ENCODE measurements at places on chromosomes 13 and 19. TPM values are rescaled to one million over a fixed set of nuclear protein-coding genes. Genes with fewer than 3 reads are reported as not detected.

The KDELR1 gene
- 51.2 TPM for total RNA-seq

The GNG7 gene
- 0.49 TPM for total RNA-seq

The ZNF229 gene
- total RNA-seq, result 9.1 TPM

The SYCN gene
- total RNA-seq, result not detected

The TINCR gene
- 0.06 TPM for total RNA-seq

The TUBA3C gene
- total RNA-seq, result not detected

The VAV1 gene
- not detected for total RNA-seq

The CLEC11A gene
- 2.3 TPM for total RNA-seq

The SMG9 gene
- total RNA-seq, result 15.9 TPM

The FBXO27 gene
- 1.1 TPM for total RNA-seq

The SGCG gene
- 0.16 TPM for total RNA-seq

The NR2F6 gene
- total RNA-seq, result 39.3 TPM

The GAPDHS gene
- total RNA-seq, result not detected

The SAE1 gene
- 174 TPM for total RNA-seq

The KLK10 gene
- 2.3 TPM for total RNA-seq

The ZNF497 gene
- total RNA-seq, result 0.81 TPM

The ZSCAN4 gene
- total RNA-seq, result not detected

The ZNF45 gene
- total RNA-seq, result 11.5 TPM

The AKT2 gene
- total RNA-seq, result 20.2 TPM

The KLHL26 gene
- total RNA-seq, result 9.9 TPM

The FAM124A gene
- 4.9 TPM for total RNA-seq

The KLK4 gene
- not detected for total RNA-seq

The VSTM1 gene
- total RNA-seq, result not detected

The KLK3 gene
- not detected for total RNA-seq

The PPM1N gene
- total RNA-seq, result 0.63 TPM

The ADM5 gene
- 0.63 TPM for total RNA-seq

The DNAJC15 gene
- total RNA-seq, result 16.1 TPM

The LHB gene
- not detected for total RNA-seq

The GPALPP1 gene
- 14.6 TPM for total RNA-seq

The FGF21 gene
- total RNA-seq, result not detected

The IFNL1 gene
- not detected for total RNA-seq

The CYP2A6 gene
- not detected for total RNA-seq

The SOX21 gene
- not detected for total RNA-seq

The ACP7 gene
- total RNA-seq, result 0.06 TPM

The YJEFN3 gene
- 0.31 TPM for total RNA-seq

The HRC gene
- total RNA-seq, result not detected

The CYP4F2 gene
- total RNA-seq, result not detected

The KANK3 gene
- 41.8 TPM for total RNA-seq

The ZNF57 gene
- 4.7 TPM for total RNA-seq

The ADAT3 gene
- total RNA-seq, result 1.6 TPM

The IGLON5 gene
- not detected for total RNA-seq

The NUDT19 gene
- 5.7 TPM for total RNA-seq

The CEACAM16 gene
- not detected for total RNA-seq

The PTH2 gene
- not detected for total RNA-seq

The INAFM1 gene
- 1.1 TPM for total RNA-seq

The ZNF564 gene
- 9.8 TPM for total RNA-seq

The RGCC gene
- total RNA-seq, result 185 TPM

The NLRP11 gene
- not detected for total RNA-seq

The NLRP4 gene
- not detected for total RNA-seq

The AMER2 gene
- not detected for total RNA-seq

The MEX3D gene
- total RNA-seq, result 71.4 TPM

The RUBCNL gene
- total RNA-seq, result not detected
